Suppressor macrophage treated with lipopolysaccharide for 1 hour (primary cell): ENCODE measurements at places on chromosomes 1 and 21.

DNA sequence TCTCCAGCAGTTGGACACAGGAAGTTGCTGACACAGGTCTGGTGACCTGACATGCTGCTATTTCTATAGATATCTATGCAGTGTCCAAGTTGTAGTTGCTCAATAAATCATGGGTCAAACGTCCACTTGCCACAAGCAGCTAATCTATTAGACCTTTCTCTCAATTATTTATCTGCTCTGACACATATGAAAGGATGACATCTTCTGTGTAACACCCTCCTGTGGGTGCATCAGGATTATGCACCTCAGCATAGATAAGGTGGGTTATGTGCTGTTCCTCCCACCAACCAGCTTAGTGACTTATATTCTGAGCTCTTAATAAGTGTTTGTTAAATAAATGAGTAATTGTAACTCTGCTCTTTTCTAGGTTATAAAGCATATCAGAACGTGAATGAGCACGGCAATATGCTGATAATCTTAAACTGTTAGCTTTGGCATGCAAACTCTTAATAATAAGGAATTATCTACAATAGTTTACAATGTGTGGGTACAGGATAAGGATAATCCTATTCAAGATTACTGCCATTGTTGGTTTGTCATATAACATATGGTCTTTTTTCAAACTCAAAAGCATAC is 90.7 kb upstream of the GCLM start:
- DNase-seq, result no peak

DNA sequence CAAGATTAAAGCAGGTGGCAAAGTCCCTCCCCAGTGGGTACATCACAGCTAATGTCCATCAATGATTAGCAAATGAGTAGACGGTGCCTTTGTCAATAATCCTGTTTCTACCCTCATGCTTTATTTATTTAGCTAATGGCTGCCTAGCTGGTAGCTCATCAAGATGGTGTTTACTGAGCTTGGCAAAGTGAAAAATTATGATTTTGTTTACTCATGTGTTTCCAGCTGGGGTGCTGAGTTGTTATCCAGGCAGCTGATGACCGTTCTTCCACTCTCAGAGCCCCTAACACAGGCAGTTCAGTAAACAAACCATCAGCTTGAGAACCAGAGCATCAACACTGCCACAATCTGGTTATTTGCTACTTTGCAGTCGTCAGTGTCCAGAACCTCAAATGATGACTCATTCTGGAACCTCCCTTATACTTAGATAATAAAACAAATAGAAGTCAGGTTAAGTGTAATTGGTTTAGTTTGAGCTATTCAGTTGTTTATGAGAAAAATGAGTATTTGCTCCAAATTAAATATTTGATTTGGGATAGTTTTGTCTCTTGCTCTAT is 163.9 kb downstream of the ST6GALNAC5 start:
- DNase-seq, result no peak

DNA sequence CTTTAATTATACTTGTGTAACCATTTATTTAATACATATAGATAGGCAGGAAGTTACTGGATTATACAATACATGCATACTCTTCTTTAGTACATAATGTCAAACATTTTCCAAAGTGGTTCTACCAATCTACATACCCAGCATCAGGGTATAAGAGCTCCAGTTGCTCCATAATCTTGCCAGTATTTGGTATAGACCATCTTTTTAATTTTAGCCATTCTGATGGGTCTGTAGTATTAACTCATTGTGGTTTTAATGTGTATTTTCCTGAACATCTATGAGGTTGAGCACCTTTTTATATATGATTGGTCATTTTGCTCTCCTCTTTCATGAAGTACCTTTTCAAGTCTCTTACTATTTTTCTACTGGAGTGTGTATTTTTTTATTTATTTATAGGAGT is 32.1 kb downstream of the EBNA1BP2 start:
- no peak for DNase-seq

DNA sequence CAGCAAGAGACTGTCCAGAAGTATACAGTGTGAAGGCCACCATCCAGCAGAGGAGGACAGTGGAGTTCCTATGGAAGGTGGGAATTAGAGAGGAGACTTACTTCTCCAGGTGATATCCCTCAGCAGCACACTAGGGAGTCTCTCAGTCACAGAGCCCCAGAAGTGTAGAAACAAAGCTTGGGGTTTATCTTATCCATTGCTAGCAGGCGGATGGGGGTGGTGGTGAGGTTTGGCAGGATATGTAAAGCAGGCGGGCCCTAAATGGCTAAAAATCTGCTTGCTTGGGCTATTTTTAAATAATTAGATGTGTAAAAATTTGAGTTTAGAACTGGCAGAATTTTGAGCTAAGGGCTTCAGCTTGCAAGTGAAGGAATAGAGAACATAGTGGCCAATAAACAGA is 50.1 kb upstream of the RGS18 start:
- no peak for DNase-seq

DNA sequence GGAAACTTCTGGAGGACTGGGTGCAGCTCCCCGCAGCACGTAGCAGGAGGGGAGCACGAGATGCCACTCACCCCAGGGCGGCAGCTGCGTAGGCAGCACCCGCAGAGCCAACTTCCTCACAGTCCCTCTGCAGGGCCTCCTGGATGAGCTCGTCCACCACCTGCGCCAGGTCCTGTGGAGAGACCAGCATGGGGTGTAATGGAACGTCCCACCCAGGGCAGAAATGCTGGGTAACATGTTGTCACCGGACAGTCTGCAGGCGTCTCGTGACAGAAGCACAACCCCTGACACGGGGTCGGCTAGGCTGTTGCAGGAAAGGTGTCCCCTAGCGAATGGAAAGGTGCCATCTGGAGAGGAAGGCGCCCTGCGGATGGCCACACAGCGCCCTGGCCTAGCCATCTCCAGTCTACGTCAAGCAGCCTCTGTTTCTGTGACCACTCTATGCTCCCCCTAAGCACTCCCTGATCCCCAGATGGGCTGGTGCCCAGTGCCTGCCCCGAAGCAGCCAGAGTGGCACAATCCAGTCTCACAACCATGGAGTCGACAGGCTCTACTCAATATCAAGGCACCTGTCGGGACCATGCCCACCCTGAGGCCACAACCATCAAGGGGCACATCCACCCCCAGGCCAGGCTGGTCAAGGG is 21.2 kb downstream of the MCM3AP start:
- no peak for DNase-seq

DNA sequence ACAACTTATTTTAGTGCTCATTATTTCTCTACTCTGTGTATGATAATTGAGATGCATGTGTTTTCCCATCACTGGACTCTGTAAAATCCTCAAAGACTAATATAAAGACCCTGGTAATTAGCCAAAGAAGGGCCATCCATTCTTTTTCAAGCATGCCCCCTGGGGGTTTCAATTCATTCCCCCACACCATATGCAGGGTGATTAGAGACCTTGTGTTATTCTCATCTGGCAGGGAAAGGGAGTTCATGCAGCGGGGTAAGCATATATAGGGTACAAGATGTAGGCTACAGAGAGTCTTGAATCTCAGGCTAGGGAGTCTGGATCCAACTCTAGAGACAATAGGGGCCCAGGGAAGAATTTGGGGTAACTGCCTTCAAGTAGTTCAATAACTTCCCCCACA is 166.5 kb downstream of the TNR start:
- no peak for DNase-seq

- peak; percentile 18 for DNase-seq
These were observed 61.6 kb downstream of the LRRN2 start for GRCh38 chr1:204623894-204624361.

GRCh38 chr21:33496345-33496744 is 4.8 kb upstream of the DNAJC28 start:
- DNase-seq, result no peak

DNA sequence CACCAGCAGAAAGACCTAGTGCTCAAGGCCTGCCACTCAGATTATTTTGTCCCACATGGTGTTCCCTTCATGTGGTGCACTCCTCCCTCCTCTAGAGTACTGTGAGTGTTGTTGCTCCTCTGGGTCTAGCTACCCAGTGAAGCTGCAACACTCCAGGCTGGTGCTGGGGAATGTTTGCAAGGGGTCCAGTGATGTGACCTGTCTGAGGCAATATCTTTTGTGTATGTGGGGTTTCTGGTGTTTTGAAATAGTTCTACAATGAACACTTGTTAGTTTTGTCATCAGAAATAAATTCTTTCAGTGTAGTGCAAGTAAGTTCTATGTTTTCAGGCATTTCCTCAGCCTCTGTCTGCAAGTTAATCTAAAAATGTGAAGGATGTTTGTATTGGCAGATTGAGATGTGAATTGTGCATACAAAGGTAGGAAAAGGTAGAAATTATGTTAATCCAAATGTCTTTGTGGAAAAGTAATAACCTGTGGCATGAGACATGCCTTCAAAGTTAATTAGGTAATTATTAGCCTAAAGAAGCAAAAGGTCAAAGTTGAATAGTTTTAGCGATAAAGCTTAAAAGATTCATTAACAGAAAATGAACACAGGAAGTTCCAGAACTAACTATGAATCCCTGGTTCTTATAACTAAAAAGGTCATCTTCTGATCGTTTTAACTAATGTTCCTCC is 616.8 kb downstream of the LTN1 start:
- DNase-seq, result no peak

GRCh38 chr1:40059960-40060750 is 19.6 kb downstream of the CAP1 start:
- DNase-seq, result peak; percentile 49

DNA sequence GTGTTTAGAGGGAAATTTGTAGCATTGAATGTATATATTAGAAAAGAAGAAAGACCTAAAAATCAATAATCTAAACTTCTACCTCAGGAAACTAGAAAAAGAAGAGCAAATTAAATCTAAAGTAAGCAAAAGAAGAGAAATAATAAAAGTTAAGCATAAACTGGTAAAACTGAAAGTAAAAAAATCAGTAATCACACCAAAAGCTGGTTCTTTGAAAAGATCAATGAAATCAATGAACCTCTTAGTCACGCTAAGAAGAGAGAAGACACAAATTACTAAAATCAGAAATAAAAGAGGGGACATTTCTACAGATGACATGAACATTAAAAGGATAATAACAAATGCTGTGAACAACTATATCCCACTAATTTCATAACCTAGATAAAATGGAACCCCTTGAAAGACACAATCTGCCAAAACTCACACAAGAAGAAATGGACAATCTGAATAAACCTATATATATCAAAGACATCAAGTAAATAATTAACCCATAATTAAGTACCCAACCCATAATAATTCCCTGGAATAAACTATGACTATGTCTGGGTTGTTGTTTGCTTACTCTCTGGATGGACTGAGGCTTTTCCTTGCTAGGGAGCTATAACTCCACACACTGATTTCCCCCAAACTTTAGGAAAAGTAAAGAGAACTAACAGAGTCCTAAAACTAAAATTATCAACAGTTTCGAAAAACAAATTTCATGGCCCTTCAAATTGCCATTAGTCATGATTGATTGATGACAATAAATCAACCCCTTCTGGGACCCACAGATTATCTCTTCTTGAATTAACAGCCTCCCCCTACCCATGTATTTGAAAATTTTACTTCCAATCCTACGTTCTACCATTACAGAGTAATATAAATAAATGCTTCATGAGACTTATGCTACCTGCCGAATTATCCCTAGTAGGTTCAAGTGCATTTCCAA is 2.8 kb upstream of the CDC73 start:
- no peak for DNase-seq

DNA sequence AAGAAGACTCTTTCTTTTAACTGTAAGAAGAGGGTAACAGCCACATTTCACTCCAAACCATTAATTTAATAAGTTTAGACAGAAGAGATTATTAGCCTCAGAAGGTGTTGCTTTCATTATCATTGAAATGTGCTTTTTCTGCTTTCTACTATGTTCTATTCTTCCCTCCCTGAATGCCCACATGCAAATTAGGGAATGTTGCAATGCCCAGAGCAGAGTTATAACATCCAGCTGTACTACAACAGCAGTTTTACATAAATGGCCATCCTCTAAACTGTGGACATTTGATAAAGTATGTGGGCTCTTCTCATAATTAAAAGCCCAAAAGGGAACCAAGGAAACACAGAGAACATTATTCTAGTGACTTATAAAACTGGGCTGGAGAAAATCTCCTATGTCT is 82.2 kb upstream of the SOD1 start:
- DNase-seq, result peak; percentile 24

GRCh38 chr1:205484985-205485967 is 19.2 kb upstream of the CDK18 start:
- DNase-seq, result peak; percentile 83

DNA sequence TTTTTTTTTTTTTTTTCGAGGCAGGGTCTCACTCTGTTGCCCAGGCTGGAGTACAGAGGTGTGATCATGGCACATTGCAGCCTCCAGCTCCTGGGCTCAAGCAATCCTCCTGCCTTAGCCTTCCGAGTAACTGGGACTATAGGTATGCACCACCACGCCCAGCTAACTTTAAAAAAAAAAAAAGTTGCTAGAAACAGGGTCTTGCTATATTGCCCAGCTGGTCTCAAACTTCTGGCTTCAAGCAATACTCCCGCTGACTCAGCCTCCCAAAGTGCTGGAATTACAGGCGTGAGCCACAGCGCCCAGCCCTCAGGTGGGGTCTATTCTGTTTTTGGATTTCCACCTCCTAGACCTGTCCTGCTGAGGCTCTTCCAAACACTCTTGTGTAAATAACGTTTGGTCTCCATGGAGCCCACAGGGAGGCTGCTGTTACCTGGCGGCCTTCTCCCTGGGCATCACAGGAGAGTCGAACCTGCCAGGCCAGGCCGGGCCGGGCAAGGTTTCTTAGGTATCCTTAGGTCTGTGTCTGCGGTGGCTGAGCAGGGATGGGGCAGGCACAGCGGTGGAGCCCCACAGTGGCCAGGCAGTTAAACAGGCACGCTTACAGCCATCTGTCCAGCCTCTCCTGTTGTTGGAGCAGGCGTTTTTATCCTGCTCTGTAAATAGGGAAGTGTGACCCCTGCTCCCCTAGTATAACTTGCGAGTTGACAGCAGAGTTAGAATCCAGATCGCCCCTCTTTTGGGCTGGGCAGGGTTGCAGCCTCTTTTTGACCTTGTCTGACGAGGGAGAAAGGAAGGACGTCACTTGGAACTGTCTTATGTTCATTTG is 18.8 kb downstream of the PLEKHM2 start:
- no peak for DNase-seq
